GM12865 (cell line): ENCODE measurements at places on chromosomes 2 and 18.

GRCh38 chr2:164984428-164984827 lies 29.1 kb upstream of the SLC38A11 start:
- no peak for DNase-seq

DNA sequence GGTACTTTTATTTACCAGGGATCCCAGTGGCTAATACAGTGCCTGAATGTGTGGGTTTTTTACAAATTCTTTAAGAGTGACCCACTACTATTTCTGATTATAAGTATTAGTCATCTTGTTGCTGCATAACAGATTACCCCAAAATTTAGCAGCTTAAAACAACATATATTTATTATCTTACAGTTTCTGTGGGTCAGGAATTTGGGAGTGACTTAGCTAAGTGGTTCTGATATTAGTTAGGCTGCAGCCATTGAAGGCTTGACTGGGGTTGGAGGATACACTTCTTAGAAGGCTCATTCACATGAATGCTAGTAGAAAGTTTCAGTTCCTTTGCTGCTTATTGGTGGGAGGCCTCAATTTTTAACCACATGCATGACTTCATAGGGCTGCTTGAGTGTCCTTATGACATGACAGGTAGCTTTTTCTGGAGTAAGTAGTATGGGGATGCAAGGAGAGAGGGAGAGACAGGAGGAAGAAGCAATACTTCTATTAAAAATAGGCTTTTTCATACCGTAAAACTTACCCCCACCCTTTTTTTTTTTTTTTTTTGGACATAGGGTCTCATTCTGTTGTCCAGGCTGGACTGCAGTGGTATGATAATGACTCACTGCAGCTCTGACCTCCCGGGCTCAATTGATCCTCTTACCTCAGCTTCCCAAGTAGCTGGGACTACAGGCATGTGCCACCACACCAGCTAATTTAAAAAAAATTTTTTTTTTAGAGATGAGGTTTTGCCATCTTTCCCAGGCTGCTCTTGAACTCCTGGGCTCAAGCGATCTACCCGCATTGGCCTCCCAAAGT lies 13.3 kb upstream of the POLE4 start:
- DNase-seq: peak; percentile 82

GRCh38 chr2:27856386-27856785 lies 33.8 kb downstream of the RBKS start:
- DNase-seq: no peak

- DNase-seq: no peak
Measured at GRCh38 chr2:73333564-73333963, 40.2 kb upstream of the EGR4 start.

DNA sequence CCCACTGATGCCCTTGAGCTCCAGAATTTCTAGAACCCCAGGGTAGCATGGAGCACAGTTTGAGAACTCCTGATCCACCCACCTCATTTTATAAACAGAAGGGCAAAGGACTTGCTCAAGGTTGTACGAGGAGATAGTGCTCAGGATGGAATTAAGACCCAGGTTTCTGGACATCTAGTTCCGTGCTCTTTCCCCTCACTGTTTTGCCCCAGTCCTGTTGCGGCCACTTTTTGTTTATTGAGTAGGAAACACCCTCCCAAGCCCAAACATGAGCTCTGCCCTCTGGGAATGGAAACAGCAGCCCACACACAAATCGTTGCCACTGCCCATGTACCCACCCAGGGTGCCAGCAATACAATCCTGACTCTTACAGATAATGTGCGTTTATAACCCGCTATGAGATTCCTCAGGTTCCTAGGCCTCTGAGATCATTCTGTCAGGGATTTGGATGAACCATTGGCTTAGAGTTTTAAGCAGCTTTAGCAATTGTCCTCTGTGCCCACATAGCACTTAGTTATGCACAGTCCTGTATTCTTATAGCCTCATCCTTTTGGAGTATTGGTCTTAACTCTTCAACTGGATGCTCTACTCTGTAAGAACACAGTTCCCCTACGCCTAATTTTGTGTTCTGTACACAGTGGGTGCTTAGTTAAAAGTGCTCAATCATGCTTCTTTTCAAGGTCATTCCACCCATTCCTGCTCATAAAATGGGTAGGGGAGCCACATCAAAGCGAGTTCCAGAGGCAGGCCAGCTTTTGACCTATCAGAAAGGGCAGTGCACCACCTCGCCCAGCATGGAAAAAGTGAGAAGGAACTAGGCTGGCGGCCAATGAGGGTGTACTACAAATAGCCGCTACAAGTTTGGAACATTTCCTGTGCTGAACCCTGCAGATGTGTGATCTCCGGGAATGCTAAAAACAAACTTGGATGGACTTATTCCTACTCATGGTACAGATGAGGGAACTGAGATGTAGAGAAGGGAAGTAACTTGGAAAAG lies 60.3 kb upstream of the IGFBP2 start:
- no peak for DNase-seq

- no peak for DNase-seq
Measured at GRCh38 chr2:168233726-168234406, 13.5 kb downstream of the STK39 start.

GRCh38 chr2:71206271-71206670 lies 20.6 kb downstream of the PAIP2B start:
- DNase-seq: no peak

GRCh38 chr2:241295326-241296095 lies 20.0 kb downstream of the HDLBP start:
- DNase-seq: no peak

- peak; percentile 94 for DNase-seq
Measured at GRCh38 chr2:237556773-237557632, 9.4 kb upstream of the PRLH start.

DNA sequence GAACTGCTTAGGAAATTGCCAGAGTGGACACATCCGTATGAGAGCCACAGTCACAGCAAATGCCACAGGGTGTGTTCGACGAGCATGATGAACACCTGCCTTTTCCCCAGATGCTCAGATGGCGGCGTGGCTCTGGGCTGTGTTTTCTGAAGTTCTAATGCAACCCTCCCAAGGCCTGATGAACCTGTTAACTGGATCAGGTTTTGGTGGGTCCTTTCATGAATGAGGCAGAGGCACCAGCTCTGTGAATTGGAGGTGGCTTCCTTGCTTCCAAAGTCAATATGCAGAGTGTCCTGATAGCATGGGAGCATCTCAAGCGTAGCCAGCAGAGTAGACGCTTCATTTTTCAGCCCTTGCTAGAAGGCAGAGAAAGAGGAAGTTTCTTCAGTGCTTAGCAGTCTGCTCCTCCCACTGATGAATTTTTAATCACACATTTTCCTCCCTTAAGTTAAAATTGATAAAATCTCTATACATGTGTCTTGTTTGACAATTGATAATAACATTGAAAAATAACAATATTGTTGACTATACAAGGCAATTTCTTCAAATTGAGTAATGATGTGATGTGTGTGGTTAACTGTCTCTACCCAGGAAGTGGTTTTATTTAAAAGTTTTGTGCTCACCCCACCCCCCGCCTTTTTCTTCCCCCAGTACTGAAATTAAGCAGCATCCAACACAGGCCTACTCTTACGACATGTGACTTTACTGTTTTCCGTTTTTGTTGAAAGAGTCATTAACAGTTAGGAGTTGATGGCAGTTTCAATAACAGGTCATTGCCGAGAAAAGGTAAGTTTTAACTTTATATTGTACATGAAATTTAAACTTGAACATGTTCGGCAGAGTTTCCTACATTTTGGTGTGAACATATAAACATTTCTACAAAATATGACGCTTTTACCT lies at the start of gene ARHGAP15:
TSS of gene ARHGAP15 (plus strand) at position 739 of the 900 bp plus-strand sequence.
- peak; percentile 93 for DNase-seq

GRCh38 chr2:46735730-46736493 lies 179.7 kb downstream of the MCFD2 start:
- DNase-seq: no peak

DNA sequence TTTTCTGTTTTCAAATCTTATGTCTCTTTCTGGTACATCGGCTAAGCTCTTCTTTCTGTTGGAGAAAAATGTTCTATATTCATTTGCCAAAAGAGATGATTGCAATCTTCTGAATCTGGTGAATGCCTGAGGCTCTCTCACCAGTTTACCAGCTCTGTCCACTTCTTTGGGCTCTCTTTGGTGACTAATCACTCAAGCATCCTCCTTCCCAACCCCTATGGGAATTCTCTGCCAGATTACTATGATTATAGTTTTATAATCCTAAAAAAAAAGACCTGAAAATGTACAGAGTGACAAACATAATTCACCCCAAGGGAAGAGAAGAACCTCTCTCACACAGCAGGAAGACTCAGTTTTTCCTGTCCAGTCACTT lies 187.3 kb downstream of the CAMKMT start:
- no peak for DNase-seq

DNA sequence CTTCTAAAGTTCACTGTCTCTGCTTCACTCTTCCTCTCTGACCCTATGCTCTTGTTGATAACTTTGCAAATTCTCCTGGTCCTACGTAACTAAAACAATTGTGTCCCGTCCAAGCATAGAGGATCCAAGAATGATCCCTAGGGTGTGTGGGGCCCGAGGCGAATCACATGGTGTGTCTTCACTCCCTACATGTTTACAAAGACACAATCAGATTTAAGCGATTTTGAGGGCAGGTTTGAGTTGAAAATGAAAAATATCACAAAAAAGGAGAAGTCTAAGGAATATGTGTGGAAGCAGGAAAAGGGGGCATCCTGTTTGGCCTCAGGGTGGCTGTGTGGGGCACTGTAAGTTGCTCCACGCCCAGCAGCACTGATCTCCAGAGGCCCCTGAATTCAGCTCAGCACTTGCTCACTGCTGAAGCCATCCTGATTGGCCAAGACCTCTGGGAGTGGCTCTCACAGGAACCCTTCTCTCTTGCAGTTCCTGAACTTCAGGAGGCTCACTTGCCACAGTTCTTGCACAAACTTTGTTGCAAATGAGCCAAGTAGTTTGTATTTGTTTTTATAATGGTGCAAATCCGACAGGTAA lies 363.6 kb downstream of the ZNF521 start:
- DNase-seq: no peak

DNA sequence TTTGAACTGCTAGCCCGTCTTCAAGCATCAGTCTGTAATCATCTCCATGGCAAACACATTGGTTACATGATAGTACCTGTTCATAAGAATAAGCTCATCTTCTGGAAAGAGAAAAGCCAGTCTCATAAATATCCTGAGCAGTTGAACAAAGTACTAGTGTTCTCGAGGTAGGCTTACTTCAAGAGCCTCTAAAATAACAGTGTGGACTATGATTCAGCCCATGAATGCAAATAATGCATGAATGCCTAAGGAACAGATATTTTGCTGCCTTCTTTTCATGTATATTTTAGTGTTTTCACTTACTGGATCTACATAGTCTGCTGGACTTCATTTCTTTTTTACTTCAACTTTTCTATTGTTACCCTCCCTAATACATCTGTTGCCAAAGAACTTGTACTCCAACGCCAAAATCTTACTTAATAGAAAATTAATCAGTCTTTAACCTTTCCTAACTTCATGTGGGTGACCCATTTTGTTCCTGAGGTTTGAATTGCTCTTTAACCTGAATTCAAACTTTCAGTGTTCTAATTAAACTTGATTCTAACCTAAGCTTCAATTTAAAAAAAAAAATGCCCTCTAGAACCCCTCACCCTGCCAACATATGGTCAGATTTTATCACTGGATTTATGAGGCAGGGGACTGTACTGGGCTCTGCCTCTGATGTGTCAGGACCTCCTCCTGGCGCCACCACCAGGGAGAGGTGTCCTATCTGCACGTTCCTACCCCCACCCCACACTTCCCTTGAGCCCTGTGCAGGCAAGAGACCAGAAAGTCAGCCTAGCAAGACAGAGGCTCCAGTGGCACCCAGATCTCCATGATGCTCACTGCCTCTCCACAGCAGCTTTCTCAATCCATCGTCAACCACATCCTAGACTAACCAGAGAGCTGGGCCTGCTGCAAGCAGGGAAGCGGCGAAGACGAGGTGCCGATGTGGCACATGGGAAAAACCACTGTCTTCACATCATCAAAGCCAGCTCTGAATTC lies 264.7 kb upstream of the ID2 start:
- DNase-seq: no peak

DNA sequence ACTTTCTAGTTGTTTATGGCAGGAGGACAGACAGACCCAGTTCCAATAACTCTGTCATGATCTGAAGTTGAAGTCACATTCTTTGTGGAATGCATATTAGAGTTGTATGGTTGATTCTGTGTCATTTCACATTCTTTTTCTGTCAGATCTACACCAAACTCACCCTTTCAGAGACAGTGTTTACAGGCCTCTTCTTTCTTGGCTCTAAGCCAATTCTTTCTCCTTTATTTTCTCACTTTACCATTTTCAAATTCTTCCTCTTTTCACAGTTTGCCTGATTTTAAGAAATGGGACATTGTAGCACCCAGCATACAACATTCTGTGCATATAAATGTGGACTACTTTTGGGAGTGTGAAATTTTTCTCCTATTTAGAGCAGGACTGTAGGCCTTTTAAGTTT lies 103.7 kb downstream of the CCDC85A start:
- DNase-seq: no peak

DNA sequence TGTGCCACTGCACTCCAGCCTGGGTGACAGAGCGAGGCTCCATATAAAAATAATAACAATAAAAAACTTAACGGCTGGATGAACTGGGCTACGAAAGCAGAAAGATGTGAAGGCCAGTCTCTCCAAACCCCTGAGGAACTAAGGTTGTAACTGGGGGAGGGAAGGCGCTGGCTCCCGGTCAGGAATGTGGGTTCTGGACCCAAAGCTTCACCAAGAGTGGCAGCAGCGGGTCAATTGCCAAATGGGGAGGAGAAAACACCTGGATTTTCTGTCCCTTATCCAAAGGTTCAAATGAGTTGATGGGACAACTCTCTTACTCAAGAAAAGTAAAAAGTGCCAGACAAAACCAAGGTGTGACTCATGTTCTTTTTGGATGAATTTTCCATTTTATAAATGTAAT lies 60.1 kb upstream of the TFCP2L1 start:
- no peak for DNase-seq

DNA sequence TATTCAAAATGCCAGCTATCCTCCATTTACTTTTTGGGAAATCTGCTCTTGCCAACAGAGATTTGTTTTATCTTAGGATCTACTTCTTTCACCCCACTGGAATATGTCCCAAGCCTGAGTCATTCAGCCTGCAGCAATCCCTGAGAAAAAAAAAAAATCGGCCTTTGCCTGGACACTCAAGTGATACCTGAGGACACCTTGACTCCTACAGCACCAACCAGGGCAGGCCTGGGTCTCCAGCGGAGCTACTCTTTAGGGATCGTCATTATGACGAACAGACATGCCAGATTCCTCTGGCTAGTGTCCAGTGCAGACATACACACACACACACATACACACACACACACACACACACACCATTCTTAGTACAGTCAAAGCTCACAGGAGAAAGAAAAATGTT lies 2.2 kb upstream of the UGT1A6 start:
- no peak for DNase-seq

- DNase-seq: no peak
Measured at GRCh38 chr2:109164739-109165221, 35.8 kb downstream of the SH3RF3 start.

DNA sequence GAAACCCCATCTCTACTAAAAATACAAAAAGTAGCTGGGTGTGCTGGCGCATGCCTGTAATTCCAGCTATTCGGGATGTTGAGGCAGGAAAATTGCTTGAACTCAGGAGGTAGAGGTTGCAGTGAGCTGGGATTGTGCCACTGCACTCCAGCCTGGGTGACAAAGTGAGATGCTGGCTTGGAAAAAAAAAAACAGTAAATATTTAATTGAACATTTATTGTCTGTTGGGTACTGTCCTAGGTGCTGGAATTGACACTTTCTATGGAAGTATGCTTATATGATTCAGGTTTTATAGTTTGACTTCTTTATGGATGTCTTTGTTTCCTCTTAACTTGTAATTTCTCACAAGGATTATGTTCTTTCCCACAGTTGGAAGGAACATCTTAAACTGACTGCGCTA lies 633.1 kb upstream of the SETBP1 start:
- DNase-seq: no peak
